T follicular helper cell (primary cell): ENCODE measurements at places on chromosomes 1 and 21.

DNA sequence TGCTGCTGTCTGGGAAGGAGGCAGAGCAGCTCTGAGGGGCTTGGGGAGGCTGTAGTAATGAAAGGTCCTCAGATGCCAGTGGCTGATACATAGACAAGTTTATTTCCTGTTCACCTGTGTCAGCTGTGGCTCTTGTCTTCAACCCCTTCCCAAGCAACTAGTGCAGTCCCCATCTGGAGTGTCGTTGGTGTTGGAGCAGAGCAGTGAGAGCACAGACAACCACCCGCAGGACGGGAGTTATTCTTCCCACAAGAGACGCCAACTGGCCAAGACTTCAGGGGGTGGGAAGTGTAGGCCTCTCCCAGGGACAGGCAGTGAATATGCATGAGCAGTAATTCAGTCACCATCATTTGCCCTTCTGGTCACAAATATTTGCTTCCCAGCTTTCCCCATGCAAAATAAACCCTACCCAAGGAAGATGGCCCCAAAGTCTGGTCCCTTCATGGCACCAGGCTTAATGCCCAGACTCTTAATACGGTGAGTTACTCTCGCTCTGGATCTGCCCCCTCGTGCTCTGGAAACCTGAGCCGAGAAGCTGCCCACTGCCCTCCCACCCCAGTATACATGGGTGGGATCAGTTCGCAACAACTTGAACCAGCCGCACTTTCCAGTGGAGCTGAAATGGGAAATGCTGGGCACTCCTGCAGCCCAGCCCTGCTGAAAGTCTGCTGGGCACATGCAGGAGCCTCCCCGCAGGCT, 153.5 kb upstream of the COL6A1 start:
- no peak for DNase-seq

GRCh38 chr1:224076407-224076806, 37.5 kb upstream of the FBXO28 start:
- DNase-seq: no peak

DNA sequence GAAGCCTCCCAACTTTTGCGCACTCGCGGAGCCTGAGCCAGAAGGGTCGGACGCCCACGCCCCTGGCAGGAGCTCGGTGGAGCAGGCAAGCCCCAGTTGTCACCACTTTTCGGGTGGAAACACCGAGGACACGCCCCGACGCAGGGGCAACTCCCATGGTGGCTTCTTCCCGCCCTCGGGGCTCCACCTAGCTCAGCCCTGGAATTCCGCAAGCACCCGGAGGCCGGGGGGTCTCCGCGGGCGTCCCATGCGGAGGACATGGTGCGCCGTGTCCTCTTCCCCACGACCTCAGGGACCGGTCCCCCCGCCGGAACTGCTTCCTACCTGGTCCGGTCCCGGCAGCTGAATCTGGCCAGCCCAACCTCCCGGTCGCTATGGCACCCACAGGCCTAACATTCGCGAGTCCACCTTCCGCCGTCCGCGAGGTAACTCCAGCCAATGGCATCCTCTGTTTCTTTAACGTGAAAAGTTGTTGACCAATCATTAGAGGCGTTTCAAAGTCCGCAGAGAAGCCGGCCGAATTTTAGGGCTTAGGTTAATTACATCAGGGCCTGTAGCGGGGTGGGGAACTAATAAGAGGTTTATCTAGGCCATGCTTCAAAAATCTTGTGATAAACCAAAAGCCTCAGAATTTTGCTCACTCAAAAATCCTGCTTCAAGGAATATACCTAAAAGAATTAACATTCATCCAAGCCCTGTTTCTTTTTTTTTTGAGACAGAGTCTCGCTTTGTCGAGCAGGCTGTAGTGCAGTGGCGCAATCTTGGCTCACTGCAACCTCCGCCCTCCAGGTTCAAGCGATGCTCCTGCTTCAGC, at the start of gene STPG1:
STPG1 (minus strand) TSS at position 433 of the 814 bp plus-strand sequence. CDS start 12,394 bp downstream, outside the sequence.
- DNase-seq: peak; percentile 53

- no peak for DNase-seq
Measured at GRCh38 chr1:206445911-206446356, 24.3 kb upstream of the IKBKE start.

DNA sequence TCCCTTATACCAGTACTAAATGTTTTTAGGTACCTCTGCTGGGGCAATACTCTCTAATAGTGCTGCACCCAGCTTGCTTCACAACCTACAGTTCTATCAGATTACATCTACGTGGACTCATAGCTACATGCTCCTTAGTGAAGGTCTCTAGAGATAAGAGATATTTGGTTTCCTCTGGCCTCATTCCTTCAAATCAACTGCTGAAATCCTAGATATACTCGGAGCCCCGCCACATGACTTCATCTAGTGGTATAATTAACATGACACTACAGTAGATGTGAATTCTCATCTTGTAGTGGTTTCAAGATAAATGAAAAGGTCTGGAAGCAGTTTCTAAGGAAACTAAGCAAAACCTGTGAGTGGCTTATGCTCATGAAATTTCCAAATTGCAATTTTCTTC, 115.4 kb downstream of the SMYD2 start:
- DNase-seq: no peak

DNA sequence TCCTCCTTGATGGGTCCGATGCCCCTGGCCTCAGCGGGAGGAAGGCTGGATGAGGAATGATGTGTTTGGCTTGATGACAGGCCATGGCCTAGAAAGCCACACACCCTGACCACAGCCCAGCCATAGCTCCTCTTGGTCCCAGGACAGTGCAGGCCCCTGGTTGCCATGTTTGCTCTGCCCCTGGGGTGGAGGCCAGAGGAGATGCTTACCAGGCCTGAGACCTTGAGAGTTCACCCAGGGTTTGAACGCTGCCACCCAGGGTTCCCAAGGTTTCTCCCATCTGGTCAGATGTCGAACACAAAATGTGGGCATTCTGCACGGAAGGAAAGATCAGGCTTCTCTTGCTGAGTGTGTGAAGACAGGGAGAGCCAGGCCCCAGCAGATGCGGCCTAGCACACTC, 2.6 kb downstream of the C1orf226 start:
- DNase-seq: no peak

- DNase-seq: peak; percentile 21
Measured at GRCh38 chr1:84724128-84724860, 34.0 kb upstream of the SSX2IP start.

GRCh38 chr1:74526708-74527107, 14.3 kb upstream of the LRRC53 start:
- DNase-seq: no peak

GRCh38 chr1:202639500-202639899, 70.8 kb downstream of the SYT2 start:
- no peak for DNase-seq

GRCh38 chr1:224368409-224368808, 11.7 kb downstream of the CNIH4 start:
- DNase-seq: no peak

- DNase-seq: no peak
Measured at GRCh38 chr1:220901881-220902280, 22.6 kb downstream of the HLX start.
